Upper lobe of right lung (tissue), 1 donor: ENCODE measurements at places on chromosomes 11 and 22. TPM values are rescaled to one million over a fixed set of nuclear protein-coding genes. Genes with fewer than 3 reads are reported as not detected.

The NLRP10 gene
- total RNA-seq = not detected

- H3K4me1 ChIP-seq = no peaks in the 10 kb centered on the region
- H3K36me3 ChIP-seq = no peaks in the 10 kb centered on the region
Measured at GRCh38 chr22:44214764-44215163, 34.0 kb downstream of the PARVG start.

- no peak overlapping the region for H3K27ac ChIP-seq
- peak overlapping the region; percentile 28 for H3K4me3 ChIP-seq
- H3K27me3 ChIP-seq = no peaks in the 10 kb centered on the region
- H3K36me3 ChIP-seq = no peaks in the 10 kb centered on the region
Measured at GRCh38 chr22:49632199-49633009, 195.3 kb downstream of the BRD1 start.

- no peaks in the 10 kb centered on the region for H3K36me3 ChIP-seq
- peaks cover 31% of the 10 kb centered on the region for H3K4me1 ChIP-seq
- H3K4me3 ChIP-seq = peak overlapping the region; percentile 92
- no peaks in the 10 kb centered on the region for H3K27me3 ChIP-seq
Measured at GRCh38 chr11:33257897-33258630, 883 bp downstream of the HIPK3 start.

DNA sequence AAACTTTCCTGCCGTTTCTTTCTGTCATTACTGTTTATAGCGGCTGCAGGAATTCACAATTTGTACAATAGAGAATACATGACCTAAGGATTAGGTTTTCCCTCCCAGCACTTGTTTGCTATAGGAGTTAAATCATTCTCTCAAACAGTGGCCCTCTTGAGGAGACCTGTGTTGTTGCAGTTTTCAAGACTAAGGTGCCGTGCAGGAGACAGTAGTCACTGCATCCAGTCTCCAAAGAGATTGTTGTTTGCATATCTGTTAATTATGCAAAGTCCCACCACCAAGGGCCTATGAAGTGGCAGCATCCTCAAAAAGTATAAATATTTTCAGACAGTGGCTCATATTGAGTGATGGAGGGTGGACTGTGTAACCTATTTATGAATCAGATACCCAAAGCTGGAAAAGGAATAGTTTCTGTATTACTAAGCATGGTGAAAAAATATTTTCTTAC lies 2.3 kb downstream of the PRSS23 start:
- no peak for DNase-seq
- H3K36me3 ChIP-seq = no peaks in the 10 kb centered on the region
- H3K4me3 ChIP-seq = peak overlapping the region; percentile 62

DNA sequence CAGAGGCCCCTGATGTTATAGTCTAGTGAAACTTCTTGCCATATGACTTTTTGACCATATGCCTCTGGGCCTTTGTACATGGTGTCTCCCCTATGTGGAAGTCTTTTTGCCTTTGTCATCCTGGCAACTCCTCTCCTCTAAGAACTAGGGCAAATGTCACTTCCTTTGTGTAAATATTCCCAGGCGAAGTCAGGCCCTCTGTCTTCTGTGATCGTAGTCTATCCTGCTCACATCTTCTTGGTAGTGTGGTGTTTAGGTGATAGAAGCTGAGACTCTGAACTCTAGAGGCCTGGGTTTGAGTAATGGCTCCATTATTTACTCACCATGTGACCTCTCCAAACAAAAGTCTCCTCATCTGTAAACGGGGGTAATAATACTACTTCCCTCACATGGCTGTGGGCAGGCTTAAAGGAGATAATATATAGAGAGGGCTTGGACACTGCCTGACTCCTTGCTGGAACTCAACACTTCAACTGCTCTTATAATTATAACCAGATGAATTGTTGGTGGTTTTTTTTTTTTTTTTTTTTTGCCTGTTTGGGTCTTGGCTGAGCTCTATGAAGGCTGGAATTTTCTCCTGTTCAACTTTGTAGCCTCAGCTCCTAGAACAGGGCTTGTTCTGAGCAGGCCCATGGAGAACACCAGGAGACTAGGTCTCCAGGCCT lies 43.8 kb downstream of the INSC start:
- H3K4me1 ChIP-seq = no peaks in the 10 kb centered on the region
- no peak for DNase-seq
- no peaks in the 10 kb centered on the region for H3K36me3 ChIP-seq
- H3K4me3 ChIP-seq = no peak overlapping the region

GRCh38 chr11:107898270-107898669 lies 30.0 kb upstream of the RAB39A start:
- DNase-seq = no peak
- H3K27me3 ChIP-seq = no peaks in the 10 kb centered on the region
- H3K4me1 ChIP-seq = no peaks in the 10 kb centered on the region
- H3K36me3 ChIP-seq = no peaks in the 10 kb centered on the region
- H3K4me3 ChIP-seq = no peak overlapping the region

The BATF2 gene
- 7.5 TPM for total RNA-seq

DNA sequence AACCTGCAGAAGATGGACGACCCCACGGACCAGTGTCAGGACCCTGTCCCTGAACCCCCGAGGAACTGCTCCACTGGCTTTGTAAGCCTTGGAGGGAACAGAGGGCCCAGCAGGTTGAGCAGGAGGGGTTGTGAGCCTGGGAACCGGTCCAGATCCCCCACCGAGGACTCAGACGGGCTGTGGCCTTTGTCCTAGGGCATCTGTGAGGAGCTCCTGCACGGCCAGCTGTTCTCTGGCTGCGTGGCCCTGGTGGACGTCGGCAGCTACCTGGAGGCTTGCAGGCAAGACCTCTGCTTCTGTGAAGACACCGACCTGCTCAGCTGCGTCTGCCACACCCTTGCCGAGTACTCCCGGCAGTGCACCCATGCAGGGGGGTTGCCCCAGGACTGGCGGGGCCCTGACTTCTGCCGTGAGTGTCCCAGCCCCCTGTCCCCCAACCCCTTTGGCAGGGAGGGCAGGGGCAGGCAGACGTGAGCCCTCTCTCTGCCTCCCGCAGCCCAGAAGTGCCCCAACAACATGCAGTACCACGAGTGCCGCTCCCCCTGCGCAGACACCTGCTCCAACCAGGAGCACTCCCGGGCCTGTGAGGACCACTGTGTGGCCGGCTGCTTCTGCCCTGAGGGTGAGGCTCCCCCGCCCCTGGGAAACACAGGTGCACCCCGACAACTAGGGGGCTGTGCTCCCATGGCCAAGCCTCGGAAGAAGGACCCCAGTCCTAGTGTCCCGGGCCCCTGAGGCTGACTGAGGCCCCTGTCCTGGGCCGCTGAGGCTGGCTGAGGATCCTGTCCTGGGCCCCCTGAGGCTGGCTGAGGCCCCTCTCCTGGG lies 6.4 kb downstream of the MUC5AC start:
- no peaks in the 10 kb centered on the region for H3K27me3 ChIP-seq
- no peak overlapping the region for H3K4me3 ChIP-seq
- peak; percentile 57 for DNase-seq
- H3K36me3 ChIP-seq = no peaks in the 10 kb centered on the region

The RELT gene
- total RNA-seq = 11.7 TPM

DNA sequence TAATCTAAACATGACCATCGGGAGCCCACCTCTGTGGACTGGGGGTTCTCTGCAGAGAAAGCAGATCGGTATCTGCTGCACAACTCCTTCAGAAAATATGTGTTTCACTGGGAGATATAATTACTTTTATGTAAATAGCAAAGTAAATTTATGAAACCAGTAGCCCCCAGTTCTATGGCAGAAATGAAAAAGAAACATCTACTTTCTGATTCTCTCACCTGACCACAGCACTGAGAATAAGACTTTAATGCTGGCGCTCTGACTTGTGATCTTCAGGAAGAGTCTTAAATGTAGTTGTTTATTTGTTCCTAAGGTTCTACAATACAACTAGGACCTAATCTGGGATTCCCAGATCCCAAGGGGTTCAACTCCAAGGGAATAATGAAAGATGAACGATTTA lies 518.0 kb downstream of the DLG2 start:
- no peaks in the 10 kb centered on the region for H3K27me3 ChIP-seq
- DNase-seq = no peak
- H3K4me3 ChIP-seq = no peak overlapping the region

GRCh38 chr11:63573881-63574855 lies 11.0 kb upstream of the PLAAT2 start:
- no peaks in the 10 kb centered on the region for H3K27me3 ChIP-seq
- DNase-seq = no peak
- peak overlapping the region; percentile 36 for H3K4me3 ChIP-seq
- H3K27ac ChIP-seq = peak overlapping the region; percentile 79
- peaks cover 19% of the 10 kb centered on the region for H3K4me1 ChIP-seq

DNA sequence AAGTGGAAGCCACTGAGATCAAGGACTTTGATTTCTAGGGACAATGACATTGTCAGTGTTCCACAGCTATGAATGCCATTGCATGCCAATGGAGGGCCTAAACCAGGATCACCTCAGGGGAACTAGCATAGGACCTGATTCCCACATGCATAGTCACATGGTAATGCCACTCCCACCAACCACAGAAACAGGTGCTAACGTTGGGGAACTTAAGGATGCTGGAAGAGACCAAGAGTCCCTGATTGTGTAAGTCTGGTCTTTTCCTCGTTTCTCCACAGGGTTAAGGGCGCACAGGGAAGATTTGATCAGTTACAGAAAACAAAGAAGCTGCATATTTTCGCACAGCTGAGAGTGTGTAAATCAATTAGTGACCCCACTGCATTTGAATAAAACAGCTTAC lies 59.4 kb upstream of the CD44 start:
- no peak overlapping the region for H3K4me3 ChIP-seq
- no peak overlapping the region for H3K27ac ChIP-seq
- no peaks in the 10 kb centered on the region for H3K27me3 ChIP-seq
- DNase-seq = no peak
- no peaks in the 10 kb centered on the region for H3K36me3 ChIP-seq

The CDHR5 gene
- not detected for total RNA-seq

GRCh38 chr11:42770444-42771065 lies 541.2 kb upstream of the API5 start:
- H3K27ac ChIP-seq = no peak overlapping the region
- H3K4me1 ChIP-seq = no peaks in the 10 kb centered on the region
- DNase-seq = no peak
- H3K4me3 ChIP-seq = no peak overlapping the region
- no peaks in the 10 kb centered on the region for H3K36me3 ChIP-seq
- no peaks in the 10 kb centered on the region for H3K27me3 ChIP-seq

DNA sequence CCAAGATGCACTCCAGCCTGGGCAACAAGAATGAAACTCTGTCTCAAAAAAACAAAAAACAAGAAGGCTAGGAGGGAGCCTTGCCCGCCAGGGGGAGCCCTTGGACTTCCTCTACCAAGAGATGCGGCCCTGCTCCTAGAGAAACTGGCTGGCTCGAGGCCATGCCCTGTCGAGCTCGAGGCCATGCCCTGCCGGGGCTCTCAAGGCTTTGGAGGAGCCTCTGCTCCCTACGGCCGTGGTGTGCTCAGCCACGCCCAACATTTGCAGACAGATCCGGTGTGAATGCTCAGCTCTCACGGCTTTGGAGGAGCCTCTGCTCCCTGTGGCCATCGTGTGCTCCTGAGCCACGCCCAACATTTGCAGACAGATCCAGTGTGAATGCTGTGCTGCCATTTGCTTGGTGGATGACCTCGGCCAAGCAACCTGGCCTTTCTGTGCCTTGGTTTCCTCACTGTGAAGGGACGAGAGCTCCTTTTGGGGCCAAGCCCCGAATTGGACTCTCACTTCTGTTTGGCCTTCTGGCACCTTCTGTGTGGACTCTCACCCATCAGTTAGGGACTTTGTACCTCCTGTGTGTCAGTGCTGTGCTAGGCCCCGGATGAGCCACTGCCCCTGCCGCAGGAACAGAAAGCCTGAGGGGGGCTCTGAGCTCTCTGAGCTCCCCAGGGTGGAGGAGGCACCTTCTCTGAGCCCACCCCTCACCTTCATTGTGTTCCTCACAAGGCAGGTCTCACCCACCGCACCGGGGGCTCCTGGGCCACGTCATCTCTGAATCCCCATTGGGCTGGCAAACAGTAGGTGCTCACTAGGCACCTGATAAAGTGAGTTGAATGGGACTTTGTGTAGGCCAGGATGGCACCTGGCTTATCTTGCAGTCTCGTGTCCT lies 14.1 kb downstream of the C11orf24 start:
- peaks cover 9% of the 10 kb centered on the region for H3K4me1 ChIP-seq
- H3K27ac ChIP-seq = no peak overlapping the region
- H3K36me3 ChIP-seq = peaks cover 17% of the 10 kb centered on the region
- DNase-seq = peak; percentile 99

GRCh38 chr22:41995211-41995610 lies 3.4 kb upstream of the WBP2NL start:
- no peak overlapping the region for H3K4me3 ChIP-seq
- no peak overlapping the region for H3K27ac ChIP-seq
- DNase-seq = peak; percentile 19
- H3K4me1 ChIP-seq = no peaks in the 10 kb centered on the region
- H3K27me3 ChIP-seq = no peaks in the 10 kb centered on the region

DNA sequence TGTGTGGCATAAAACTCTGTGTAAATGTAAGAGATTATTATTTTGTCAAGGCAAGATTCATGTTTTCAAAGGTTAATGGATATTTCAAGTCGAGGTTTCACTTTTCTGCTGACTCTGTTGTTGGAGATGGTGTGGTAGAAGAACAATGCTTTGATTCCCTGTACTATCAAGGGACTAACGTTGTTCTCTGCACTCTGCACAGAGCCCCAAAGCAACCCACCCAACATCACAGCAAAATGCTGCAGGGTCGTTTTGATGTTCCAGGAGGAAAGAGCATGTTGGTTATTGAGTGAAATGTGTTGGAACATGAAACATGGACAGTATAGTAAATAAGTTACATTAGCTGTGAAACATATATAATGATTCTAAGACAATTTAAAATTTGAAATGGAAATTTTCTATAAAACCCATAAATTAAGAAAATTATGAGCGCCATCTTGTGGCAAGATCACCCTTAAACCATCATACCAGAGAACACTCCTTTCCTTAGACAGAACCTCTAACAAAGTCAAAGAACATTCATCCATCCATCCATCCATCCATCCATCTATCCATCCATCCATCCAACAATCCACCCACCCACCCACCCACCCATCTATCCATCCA lies 164.4 kb upstream of the ZBED5 start:
- no peaks in the 10 kb centered on the region for H3K27me3 ChIP-seq
- no peaks in the 10 kb centered on the region for H3K36me3 ChIP-seq
- no peak for DNase-seq
- no peak overlapping the region for H3K4me3 ChIP-seq
- no peak overlapping the region for H3K27ac ChIP-seq
- no peaks in the 10 kb centered on the region for H3K4me1 ChIP-seq
